ENCODE measurements at places on chromosomes 6 and 20.

GRCh38 chr6:143441680-143442545, 8.6 kb downstream of the ADAT2 start:
- DNase-seq, result no peak

DNA sequence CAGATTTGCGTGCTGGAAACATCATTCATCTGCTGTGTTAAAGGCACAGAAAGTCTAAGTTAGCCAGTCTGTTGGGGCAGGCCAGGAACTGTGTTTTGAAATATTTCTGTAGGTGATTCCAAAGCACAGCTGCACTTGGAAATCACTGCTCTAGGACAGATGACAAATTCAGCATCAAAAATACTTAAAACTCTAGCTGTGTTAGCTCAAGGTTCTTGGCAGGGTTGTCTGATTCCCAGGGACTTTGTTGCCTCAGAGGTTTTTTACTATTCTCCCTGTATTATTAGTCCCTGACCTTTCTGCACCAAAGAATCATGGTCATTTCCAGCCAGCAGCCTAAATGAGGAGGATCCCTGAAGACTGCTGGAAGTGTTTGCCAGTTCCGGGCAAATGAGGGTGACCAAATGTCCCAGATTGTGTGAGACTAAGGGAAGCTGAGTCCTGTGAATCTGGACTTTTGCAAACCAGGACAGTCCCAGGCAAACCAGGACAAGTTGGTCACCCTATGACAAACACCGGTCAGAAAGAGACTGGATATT, 84.3 kb upstream of the TMEM30A start:
- DNase-seq, result no peak

DNA sequence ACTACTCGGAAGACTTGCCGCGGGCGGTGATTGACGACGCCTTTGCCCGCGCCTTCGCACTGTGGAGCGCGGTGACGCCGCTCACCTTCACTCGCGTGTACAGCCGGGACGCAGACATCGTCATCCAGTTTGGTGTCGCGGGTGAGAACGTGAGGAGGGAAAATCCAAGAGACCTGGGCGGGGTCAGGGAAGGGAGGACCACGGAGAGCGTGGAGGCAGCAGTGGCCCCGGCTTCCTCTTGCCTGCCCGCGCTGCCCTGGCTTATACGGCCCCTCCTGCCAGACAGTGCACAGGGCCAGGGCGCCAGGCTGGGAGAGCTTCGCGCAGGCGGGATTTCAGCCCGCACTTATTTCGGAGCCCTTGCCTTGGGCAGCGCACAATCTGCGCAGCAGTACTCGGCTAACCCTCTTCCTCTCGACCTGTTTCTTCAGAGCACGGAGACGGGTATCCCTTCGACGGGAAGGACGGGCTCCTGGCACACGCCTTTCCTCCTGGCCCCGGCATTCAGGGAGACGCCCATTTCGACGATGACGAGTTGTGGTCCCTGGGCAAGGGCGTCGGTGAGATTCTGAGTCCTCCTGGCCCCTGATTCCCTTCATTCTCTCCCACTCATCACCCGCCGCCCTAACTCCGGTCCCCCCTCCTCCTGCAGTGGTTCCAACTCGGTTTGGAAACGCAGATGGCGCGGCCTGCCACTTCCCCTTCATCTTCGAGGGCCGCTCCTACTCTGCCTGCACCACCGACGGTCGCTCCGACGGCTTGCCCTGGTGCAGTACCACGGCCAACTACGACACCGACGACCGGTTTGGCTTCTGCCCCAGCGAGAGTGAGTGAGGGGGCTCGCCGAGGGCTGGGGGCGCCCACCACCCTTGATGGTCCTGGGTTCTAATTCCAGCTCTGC, 2.0 kb downstream of the MMP9 start:
- DNase-seq, result no peak

- DNase-seq, result no peak
These were observed 6.0 kb downstream of the SDC4 start for GRCh38 chr20:45341939-45342854.

GRCh38 chr6:170471491-170471890, 81.6 kb downstream of the PSMB1 start:
- DNase-seq, result no peak

DNA sequence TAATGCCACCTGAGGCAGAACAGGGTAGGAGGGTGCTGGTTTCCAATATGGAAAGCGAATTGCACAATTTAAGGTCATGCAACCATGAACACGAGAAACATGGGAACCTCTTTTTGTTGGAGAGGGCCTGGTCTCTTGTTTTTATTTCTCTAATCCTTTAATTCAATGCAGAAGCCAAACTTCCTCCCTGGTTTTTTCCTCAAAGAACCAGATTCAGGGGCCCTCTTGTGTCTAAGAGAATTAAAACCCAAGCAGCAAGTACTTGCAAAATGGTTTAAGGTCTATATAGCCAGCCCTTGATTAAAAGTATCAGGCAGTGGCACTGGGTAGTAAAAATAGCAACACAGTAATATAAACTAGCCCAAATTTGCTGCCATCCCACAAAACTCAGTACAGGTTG, 19.5 kb downstream of the GSTA4 start:
- DNase-seq, result no peak

GRCh38 chr6:69907981-69908498, 41.7 kb downstream of the COL19A1 start:
- DNase-seq, result no peak

DNA sequence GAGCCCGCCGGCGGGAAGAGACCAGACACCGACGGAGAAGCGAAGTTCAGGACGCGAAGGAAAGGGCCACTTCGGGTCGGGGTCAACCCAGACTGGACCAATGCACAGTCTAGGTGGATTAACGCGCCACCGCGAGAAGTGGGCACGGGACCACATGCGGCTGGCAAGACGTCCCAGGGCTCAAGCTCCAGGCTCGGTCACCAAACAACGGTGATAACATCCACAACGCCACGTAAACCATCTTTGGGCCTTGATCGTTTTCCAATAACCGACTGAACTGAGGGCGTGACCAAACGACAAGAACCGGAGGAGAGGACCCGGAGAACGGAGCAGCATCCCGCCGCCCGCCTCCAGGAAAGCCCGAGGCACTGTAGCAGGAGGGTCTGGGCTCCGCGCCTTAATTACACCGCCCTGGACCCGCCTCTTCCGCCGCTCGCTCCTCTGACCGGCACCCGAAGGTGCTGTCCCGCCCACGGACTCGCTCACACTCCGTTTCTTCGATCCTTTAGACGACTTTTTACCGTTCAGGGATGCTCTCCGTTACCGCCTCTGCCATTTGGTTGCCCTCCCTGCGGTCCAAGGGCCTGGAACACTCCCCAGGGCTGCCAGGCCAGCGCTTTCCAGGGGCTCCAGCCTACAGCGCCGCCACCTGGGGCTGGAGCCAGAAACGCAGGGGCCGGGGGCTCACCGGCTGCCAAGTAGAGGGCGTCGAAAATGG, 44.1 kb downstream of the DPPA5 start:
- DNase-seq, result peak; percentile 32

GRCh38 chr6:87660226-87660911, 41.7 kb downstream of the AKIRIN2 start:
- DNase-seq, result no peak

- DNase-seq, result no peak
These were observed 203.0 kb downstream of the KCNQ5 start for GRCh38 chr6:72824833-72825232.

- DNase-seq, result no peak
These were observed 369.1 kb downstream of the CDH4 start for GRCh38 chr20:61621035-61621730.

DNA sequence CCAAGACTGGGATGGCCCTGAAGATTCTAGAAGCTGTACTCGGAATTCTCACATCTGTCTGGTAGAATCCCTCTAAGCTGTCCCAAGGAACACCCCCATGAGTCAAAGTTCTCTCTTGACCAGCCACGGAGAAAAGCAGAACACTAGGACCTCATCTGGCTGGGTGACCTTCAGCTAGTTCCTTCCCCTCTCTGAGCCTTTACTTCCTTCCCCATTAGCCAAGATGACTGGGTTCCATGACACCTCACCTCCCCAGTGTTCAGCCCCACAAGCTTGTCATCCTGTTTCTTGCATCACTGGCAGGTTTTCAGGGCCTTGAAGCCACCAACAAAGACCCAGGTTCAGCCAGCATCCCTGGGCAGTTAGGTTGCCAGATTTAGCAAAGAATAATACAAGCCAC, 47.8 kb downstream of the MAFB start:
- DNase-seq, result no peak

DNA sequence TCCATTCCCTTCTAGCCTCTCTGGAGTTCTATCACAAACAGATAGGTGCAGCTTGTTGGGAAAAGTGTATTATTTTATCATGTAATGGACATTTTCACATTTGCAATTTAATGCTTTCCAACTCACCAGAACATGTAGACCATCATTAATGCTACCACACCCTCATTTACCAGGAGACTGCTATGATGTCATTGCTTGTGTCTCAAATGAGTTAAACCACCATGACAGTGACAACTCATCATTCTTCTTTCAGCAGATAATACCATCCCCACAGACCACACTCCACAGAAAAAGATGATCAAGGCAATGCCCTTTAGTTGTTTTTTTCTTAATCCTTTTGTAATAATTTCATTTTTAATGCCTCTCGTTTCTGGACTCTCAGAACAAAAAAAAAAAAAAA, 168.7 kb downstream of the AIG1 start:
- DNase-seq, result no peak

- no peak for DNase-seq
These were observed 251.8 kb upstream of the PRND start for GRCh38 chr20:4469910-4470309.

- DNase-seq, result no peak
These were observed 42.5 kb downstream of the DUSP22 start for GRCh38 chr6:334536-335510.

DNA sequence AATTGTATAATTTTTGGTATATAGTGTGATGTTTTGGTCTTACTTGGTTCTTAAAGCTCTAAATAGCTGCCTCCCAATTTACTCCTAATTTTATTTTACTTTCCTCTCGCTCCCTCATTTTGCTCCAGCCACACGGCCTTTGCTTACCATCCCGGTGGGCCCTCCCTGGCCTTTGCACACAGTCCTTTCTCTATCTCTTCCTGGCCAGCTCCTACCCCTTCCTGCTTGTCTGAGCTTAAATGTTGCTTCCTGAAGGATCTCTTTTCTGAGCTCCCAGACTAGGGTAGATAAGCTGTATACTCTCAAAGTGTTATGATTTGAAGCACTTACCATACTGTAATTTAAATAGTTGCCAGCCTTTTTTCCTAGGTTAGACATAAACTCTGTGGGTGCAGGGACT, 121.7 kb downstream of the UTRN start:
- DNase-seq, result no peak

GRCh38 chr20:60007464-60007863, 49.2 kb downstream of the CDH26 start:
- no peak for DNase-seq

GRCh38 chr6:137013031-137013430, 31.7 kb downstream of the IL20RA start:
- no peak for DNase-seq

DNA sequence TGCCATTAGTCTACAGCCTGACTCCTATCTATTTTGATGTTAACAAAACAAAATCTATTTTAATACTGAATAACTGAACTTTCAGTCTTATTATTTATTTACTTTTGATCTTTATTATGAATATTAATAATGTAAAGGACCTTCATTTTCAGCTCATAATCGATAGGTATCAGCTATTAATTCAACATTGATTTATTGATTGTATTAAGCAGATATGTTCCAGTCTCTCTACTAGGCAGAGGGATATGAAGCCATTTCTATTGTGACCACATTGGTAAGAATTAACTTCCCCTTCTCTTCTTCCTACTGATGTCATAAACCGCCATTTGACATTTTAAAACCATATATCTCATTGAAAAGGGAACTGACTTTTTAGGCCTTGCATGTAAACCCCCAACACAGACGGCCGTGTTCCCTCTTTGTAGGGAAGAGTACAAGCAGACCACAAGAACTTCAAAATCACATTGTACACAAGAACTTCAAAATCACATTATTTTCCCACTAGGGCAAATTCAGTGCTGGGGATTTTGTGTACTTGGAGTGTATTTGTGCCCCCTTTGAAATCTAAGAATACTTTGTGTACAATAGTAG, 69.5 kb upstream of the FABP7 start:
- no peak for DNase-seq

DNA sequence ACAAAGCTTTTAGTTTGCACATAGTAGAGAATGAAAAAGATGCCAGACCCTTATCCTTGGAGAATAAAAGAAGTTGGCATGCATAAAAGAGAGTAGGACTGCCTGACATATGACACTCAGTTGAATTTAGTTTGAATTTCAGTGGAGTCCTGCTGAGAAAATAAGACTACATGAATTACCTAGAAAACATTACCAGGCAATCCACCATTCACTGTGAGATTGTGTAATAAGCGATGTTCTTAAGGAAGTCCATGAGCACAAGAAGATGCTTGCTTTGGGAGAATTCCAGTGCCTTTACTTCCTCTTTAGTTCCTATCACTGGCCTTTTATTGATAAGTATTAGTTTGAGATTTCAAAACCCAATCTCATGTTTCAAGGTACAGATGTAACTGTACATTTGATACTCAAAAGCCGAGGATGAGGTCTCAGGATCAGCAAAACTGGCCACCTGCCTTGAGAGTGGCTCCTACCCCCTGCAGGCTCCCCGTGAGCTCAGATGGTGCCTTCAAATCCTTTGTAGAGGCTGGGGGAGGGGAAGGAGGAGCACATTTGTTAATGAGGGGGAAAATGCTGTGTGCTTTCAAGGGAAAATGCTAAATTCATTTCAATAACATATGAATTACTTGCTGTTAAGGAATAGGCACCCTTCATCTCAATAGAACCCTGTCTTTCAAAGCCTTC, 11.2 kb upstream of the UNC93A start:
- no peak for DNase-seq

- no peak for DNase-seq
These were observed 498.9 kb downstream of the BCKDHB start for GRCh38 chr6:80605165-80605989.

GRCh38 chr6:67630146-67630545, 1004.9 kb upstream of the ADGRB3 start:
- DNase-seq, result no peak

DNA sequence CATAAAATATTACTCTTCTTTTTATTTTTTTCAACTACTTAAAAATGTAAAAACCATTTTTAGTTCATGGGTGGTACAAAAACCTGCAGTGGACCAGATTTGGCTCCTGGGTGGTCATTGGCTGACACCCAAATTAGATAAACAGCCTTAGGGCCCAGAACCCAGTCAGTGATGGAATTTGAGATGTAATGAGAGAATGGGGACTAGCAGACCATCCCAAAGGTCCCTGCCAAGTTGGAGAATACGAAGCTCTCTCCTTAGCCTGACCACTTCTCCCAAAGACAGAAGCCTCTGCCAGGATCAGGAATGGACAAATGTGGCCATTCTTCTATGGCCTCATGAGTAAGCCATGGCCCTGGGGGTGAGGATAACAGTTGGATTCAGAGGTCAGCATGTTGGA, 194.7 kb downstream of the NFATC2 start:
- no peak for DNase-seq

- DNase-seq, result no peak
These were observed 75.5 kb downstream of the GPR6 start for GRCh38 chr6:110053395-110054240.

- DNase-seq, result peak; percentile 51
These were observed 138.4 kb downstream of the PREX1 start for GRCh38 chr20:48689388-48689787.

- DNase-seq, result no peak
These were observed 39.4 kb upstream of the PLEKHG1 start for GRCh38 chr6:150560004-150560883.

- DNase-seq, result no peak
These were observed 3.0 kb downstream of the BAK1 start for GRCh38 chr6:33577106-33577535.
